ENCODE measurements at places on chromosomes 11 and 22.

DNA sequence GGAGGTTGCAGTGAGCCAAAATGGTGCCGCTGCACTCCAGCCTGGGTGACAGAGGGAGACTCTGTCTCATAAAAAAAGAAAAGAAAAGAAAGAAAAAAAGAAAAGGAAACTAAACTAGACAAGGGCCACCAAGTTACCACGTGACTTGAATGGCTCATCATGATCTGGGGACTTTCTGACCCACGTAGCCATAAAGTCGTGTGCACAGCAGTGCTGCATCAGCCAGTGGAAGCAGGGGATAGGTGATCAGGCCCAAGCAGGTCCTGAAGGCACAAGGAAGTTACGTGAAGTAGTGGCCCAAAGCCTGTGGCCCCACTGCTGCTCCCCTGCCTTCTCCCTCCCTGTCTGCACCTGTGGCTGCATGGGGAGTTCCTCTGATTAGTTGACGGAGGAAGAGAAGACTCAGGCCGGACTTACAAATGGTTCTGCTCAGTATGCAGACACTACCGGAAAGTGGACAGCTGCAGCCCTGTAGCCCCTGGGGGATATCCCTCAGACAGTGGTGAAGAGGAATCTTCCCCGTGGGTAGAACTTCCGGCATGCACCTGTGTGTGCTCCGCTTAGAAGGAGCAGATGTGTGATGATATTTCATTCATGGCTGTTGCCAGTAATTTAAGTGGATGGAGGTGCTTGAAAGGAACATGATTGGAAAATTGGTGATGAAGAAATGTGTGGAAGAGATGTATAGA is 18.2 kb upstream of the CD81 start:
- no peak for DNase-seq

GRCh38 chr11:60377401-60378136 is 763 bp upstream of the MS4A7 start:
- no peak for DNase-seq

DNA sequence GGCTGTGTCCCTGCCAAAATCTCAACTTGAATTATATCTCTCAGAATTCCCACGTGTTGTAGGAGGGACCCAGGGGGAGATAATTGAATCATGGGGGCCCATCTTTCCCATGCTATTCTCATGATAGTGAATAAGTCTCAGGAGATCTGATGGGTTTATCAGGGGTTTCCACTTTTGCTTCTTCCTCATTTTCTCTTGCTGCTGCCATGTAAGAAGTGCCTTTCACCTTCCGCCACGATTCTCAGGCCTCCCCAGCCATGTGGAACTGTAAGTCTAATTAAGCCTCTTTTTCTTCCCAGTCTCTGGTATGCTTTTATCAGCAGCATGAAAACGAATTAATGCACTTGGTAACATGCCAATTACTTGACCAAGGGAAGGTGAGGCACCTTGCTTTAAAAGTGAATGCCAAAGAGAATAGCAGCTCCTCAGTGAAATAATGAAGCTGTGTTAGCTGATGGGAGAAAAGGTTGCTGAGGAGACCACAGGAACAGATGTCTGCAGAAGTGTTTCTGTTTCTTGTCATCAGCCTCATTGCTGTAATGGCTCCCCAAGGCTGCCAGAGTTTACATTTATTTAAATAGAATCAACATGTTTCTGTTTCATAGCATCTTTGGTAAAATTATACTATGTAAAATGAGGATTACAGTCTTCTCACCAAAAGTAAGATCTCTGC is 89.0 kb upstream of the CD44 start:
- no peak for DNase-seq

DNA sequence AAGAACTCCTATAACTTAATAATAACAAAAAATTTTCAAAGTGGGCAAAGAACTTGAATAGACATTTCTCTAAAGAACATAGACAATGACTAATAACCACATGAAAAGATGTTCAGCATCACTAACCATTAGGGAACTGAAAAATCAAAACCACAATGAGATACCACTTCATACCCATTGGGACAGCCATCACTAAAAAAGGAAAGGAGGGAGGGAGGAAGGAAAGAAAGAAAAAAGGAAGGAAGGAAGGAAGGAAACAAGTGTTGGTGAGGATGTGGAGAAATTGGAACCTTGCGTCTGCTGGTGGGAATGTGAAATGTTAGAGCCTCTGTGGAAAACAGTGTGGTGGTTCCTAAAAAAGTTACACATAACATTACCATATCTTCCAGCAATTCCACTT is 55.8 kb downstream of the MS4A13 start:
- DNase-seq, result no peak

- DNase-seq, result no peak
Measured at GRCh38 chr11:126890561-126890960, 110.0 kb downstream of the KIRREL3 start.

DNA sequence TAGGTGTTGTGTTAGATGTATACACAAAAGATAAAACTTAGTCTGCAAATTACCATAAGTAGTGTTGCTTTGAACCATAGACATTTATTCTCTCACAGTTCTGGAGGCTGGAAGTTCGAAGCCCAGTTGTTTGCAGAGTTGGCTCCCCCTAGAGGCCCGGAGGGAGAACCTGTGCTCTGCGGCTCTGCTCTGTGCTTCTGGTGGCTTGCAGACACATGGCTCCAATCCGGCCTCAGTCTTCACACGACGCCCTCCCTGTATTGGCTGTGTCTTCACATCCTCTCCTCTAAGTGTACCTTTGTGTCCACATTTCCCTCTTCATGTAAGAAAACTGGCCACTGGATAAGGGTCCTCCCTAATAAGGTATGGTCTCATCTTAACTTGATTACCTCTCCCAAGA is 128.4 kb downstream of the OPCML start:
- no peak for DNase-seq

DNA sequence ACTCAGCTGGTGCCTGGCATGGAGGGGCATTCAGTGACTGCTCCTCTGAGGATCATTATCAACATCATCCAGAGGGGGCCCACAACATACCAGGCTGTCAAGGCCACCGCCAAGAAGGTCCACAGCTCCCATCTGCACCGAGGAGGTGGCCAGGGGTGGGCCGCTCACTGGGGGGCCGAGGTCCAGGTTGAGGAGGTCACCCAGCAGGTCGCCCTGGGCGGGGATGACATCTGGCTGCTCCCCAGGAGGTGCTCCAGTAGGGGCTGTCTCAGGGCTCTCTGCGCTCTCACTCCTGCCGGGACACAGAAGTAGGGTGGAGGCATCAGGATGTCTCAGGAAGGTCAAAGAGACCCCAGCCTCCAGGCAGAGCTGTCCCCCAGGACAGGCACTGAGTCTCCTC is 25.1 kb upstream of the RASL10A start:
- DNase-seq, result no peak

- no peak for DNase-seq
Measured at GRCh38 chr11:130462101-130462885, 13.8 kb downstream of the ADAMTS15 start.

DNA sequence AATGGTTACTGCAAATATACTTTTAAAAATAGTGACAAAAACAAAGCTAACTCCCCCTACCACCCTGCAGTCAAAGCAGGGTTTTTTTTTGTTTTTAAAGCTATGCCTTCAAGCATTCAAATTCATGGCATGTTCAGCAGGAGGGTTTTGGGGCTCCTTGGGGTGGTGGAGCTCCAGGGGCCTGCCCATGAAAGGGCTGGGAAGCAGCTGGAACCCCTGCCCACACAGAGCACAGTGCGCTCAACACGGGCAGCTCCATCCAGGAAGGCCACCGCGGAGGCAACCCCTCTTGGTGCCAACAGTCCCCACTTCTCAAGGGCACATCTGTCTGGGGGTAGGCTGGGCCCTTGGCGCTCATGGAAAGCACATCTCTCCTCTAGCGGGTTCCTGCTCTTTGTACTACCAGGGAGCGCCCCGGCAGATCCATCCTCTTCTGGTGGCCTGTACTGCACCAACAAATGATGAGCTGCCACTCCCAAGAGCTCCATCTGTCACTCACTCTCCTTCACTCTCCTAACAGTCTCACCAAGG is 16.6 kb upstream of the PHLDA2 start:
- no peak for DNase-seq

GRCh38 chr11:123330948-123331347 is 99.1 kb upstream of the GRAMD1B start:
- DNase-seq, result no peak

GRCh38 chr11:57359896-57360690 is 20.9 kb downstream of the PRG3 start:
- no peak for DNase-seq

- no peak for DNase-seq
Measured at GRCh38 chr11:62333768-62334167, 3.5 kb upstream of the ASRGL1 start.

DNA sequence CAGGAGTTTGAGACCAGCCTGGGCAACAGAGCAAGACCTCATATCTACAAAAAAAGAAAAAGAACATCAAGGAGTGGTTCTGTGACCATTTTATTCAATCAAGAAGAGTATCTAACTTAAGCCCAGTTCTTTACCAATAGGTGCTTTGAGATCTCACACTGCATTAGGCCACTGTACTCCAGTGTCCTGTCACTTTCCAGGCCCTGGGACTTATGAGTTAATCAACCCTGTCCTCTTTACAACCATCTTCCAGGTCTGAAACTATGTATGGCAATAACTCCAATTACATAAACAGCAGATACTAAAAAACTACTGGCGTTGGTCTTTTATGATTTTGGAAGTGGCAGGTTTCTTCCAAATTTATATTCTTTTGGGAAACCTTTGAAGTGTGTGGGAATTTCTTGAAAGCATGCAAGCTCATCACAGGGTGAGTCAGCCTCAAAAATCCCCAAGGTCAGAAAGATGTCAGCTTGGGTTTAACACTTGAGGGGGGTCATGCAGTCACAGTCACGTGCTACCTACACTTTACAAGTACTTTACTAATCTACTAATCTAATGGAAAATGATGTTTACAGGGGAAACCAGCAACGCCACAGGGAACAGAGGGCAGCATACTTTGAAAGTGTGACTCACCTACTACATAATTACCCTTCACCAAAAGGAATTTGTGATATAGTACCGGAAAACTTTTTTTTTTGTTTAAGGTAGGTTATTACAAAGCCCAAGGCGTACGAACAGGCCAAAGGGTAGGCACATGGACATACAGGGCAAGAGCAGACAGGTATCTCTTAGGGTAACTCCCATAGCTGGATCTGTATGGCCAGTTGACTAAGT is 15.6 kb downstream of the PISD start:
- peak; percentile 96 for DNase-seq

DNA sequence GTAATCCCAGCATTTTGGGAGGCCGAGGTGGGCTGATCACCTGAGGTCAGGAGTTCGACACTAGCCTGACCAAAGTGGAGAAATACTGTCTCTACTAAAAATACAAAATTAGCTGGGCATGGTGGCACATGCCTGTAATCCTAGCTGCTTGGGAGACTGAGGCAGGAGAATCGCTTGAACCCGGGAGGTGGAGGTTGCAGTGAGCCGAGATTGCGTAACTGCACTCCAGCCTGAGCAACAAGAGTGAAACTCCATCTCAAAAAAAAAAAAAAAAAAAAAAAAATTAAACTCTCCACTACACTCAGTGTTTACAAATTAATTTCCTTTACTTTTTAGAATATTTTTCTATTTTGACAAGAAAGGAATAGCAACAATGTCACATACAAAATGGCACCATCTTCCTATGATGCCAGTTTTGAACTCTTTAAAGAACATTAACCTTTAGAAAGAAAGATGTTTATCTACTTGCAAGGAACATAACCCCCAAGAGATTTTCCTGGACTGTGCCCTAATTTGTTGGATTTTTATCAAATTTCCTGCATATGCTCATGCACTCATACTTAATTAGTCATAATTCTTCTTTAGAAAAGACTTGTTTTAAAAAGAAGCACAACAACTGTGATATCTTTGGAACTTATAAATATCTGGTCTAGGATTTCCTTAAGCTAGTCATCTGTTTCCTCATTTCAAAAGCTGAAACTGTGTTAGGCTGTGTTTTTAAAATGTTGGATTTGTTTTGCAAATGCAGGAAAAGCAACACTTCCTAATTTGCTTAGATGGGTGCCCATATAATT is 22.6 kb upstream of the HIPK3 start:
- DNase-seq, result no peak

- DNase-seq, result no peak
Measured at GRCh38 chr22:35192129-35192918, 65.0 kb upstream of the HMGXB4 start.

GRCh38 chr22:46789992-46790391 is 27.5 kb downstream of the TBC1D22A start:
- no peak for DNase-seq

GRCh38 chr11:57311109-57311936 is 13.4 kb downstream of the TNKS1BP1 start:
- peak; percentile 94 for DNase-seq

- no peak for DNase-seq
Measured at GRCh38 chr11:34068111-34068510, 16.6 kb downstream of the CAPRIN1 start.

GRCh38 chr11:457111-457760 is 7.2 kb downstream of the PTDSS2 start:
- DNase-seq, result no peak

Measured in AG04450 (cell line).